EL (cell line): ENCODE measurements at places on chromosomes 1 and 21.

- no peak for DNase-seq
Observed at GRCh38 chr1:77060000-77060399, 159.2 kb downstream of the PIGK start.

DNA sequence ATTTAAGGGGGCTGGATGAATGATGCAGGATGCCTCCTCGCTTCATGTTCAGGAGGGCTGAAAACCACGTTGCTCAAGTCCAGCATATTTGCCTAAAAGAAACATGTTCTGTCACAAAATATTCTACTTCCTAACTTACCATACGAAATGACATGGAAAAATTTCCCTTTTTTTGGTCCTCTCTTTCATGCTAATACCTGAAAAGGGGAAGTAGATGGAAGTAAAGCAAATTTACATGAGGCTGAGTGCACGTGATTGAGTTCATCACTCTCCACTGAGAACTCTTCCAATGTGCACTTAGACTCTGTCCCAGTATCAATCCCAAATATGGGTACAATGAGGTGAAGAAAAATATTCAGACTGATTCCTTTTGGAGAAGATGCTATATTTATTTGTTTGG is 23.0 kb downstream of the XCL2 start:
- no peak for DNase-seq

DNA sequence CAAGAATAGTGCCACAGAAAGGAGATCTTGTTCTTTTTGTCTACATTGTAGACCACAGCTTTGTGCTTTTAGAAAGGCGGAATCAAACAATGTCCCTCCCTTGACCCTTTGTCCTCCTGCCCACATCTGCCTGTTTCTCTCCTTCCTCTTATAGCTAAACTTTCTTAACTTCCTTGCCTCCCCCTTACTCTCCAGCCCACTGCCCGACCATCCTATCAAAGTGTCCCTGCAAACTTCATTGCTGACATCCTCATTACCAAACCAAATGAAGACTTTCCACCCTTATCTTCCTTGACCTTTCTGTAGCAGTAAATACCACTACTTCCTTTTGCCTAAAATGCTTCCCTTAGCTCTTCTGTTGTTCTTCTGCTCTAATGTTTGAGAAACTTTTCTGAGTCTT is 5.0 kb downstream of the SELP start:
- no peak for DNase-seq

DNA sequence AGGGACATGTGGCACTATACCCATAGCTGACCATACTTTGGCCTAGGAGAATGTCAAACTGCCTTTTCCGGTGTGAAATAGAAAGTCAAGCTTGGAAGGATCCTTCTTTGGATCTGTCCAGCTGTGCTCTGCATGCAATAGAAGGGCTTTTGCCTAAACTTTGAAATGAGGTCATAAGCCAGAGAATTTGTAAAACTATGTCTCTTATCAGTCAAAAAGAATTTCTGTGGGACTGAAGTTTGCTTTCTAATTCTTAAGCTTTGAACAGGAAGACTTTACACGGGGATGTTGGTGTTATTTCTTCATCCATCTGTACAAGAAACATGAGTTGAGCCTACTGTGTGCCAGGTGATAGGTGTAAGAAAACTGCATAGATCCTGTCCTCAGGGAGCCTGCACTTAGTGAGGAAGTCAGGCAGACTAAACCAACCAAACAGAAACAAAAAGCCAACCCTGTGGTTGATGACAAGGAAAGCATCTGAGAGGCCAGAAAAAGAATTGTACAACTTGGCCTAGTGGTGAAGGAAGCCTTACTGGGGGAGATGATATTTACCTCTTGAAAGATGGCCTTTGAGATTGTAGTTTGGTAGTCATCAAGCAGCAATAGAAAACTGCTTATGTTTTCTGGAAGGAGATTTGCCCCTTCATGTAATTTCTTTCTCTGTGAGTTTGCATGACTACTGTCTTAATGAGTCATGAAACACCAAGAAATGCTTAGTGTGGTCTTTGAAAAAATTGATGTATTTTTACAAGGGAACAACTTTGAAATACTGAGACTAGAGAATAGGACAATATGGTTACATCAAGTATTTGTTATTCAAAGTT is 24.8 kb downstream of the TGFB2 start:
- peak; percentile 62 for DNase-seq

DNA sequence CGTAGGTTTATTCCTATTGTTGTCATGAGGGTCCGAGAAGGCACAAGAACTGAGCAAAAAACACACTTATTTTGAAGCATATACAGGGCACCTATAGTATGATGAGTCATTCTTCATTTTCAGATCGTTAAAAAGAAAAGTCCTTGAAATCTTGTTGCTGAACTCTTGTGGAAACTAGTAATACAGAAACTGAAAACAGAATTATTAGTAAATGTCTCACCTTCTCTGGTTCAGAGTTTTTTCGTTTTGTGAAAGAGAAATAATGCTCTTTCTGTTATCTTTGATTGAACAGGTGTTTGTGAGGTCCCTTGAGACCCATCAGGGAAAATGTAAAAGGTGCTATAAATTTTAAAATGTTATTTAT is 102.0 kb upstream of the COA6 start:
- DNase-seq = no peak

GRCh38 chr1:30287976-30288375 is 435.4 kb downstream of the MATN1 start:
- no peak for DNase-seq

DNA sequence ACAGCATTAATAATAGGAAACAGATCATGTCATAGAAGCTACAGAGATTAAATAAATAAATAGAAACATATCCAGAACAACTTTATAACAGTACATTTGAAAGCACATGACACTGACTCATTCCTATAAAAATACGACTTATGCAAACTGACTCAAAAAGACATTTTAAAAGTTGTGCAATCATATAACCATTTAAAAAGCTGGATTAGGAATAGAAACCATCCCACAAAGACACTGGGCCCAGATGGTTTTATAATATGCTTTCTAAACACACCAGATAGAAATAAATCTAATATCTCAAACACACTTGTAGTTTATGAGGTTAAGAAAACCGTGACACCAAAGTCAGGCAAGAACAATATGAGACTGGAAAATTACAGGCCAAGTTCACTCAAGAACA is 47.6 kb downstream of the MATN1 start:
- DNase-seq = peak; percentile 65

DNA sequence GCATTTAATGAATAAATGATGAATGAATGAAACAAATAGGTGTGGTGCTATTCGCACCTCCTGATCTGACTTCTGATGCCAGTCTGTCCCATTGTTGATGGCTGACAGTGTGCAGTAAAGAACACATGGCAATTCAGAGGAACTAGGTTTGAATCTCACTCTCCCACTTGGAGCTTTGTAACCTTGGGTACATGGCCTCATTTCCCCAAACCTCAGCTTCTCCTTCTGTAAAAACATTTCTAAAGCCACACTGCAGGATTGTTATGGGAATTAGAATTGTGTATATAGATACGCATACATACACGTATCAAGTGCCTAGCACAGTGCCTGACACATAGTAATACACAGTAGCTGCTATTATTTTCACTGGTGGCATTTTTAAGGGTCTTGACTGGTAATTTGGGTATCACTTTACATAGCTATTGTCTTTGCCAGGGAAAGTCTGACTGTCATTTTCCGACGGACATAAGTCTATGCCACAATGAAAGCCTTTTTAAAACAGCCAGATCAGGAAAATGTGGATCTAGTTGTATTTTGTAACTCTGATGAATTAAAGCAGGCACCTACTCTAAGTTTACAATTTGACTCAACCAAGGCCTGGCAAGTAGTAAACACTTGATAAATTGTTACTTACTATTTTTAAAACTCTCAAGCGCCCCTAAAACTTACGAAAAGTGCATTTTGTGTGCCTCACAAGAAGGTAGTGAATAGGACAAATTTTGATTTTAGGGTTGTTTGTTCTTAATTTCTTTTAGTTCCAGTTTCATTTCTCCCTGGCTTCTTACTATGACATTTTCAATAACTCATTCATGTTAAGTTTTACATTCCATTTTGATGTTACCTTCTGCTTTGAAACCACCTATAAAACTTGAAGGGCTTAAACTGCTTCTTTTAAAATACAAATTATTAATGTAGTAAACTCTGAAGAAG is 164.4 kb downstream of the SDCCAG8 start:
- DNase-seq = no peak

DNA sequence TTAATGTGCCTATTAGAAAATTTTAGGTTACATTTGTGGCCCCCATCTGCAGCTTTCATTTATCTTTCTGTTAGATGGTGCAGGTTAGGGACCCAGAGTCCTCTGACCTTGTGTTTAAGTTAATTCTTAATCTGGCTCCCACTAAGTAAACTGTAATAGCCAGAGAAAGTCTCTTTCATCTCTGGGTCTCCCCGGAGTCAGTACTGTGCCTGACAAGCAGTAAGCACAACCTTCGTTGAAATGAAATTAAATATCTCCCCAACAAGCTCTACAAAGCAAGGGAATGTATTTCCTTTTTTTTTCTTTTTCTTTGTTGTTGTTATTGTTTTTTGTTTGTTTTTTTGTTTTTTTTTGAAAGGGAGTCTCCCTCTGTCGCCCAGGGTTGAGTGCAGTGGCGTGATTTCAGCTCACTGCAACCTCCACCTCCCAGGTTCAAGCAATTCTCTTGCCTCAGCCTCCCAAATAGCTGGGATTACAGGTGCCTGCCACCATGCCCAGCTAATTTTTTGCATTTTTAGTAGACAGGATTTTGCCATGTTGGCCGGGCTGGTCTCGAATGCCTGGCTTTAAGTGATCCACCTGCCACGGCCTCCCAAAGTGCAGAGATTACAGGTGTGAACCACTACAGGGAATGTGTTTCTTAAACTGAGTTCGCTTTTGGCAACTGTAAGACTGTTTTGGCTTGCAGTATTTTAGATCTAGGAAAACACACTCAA is 81.6 kb downstream of the HHIPL2 start:
- DNase-seq = no peak

DNA sequence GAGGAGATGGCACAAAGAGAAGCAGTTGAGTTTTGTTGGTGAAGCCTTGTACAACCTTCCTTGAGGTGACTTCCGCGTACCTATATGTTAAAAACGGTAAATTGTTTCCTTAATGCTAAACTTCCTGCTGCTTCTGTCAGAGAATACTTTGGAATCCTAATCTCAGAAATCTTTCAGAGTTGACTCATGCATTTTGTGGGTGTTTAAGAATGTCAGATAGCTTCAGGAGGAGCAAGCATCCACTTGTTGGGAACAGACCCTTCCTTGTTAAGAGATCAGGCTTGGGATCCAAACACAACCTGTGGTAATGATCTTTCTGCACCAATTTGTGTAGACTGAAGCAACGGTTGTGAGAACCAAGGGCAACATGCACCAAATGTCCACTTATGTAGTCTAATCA is 29.5 kb downstream of the AK4 start:
- DNase-seq = peak; percentile 85

DNA sequence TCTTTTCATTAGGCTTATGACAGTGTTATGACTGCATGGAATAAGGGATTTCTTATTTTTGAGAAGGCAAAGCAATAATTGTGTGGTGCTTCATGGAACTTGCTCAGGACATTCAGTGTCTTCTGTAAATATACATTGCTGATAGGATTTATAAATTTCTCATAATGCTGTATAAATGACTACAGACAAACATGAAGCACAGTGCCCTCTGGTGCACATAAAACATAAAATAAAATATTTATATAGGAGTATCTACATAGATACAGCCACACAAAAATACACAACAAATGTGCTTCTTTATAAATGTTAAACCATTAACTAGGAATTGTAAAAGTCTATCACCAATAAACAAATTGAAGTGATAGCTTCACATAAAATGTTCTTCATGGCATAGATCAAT is 24.1 kb downstream of the BRINP3 start:
- DNase-seq = no peak

DNA sequence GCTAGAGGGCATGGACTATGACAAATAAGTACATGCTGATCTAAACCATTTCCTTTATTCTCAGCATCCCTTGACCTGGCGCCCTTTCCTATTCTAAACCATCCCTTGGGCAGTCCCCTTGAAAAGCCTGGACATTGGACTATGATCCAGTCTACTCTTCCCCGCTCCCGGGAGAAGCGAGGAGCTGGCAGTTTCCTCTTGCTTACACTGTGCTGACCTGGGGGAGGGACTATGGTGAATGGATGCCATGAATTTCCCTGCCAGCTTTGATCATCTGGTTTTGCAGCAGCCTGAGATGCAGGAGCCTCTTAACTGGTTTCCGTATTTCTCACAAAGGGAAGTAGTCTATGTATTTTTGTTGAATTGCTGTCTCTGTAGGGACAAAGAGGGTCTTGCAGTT is 121.7 kb downstream of the KIF26B start:
- DNase-seq = no peak

DNA sequence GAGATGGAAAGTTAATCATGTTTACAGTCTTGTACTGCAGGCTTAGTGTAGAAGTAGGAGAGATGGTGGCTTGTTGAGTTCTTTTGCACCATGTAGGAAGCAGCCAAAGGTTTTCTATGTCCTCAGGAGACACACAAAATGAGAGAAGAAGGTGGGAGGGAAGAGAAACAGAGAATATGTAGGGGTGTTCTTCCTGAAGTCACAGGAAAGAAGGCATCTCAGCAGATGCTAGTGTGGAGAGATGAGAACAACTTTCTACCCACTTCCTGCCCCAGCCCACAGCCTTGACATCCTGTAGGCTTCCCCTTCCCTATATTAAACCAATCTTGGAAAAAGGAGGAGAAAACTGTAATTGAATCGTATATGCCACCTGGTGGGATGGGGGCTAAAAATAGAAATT is 217.0 kb downstream of the S1PR1 start:
- DNase-seq = no peak
